Dermis blood vessel endothelial cell (primary cell): ENCODE measurements at places on chromosomes 4 and X. TPM values are rescaled to one million over a fixed set of nuclear protein-coding genes. Genes with fewer than 3 reads are reported as not detected.

Gene IBSP
- total RNA-seq = not detected in 2 replicates

Gene POF1B
- 2.9 and 6.8 TPM in 2 replicates for total RNA-seq

Gene ATG4A
- 30.4 and 34.7 TPM in 2 replicates for total RNA-seq

Gene BRS3
- not detected in 2 replicates for total RNA-seq

Gene TRPC3
- not detected in 2 replicates for total RNA-seq

Gene GAGE1
- not detected in 2 replicates for total RNA-seq

Gene KCTD8
- 0.65 and 1.0 TPM in 2 replicates for total RNA-seq

Gene PIR
- total RNA-seq = 135 and 165 TPM in 2 replicates

Gene OPHN1
- total RNA-seq = 8.7 and 11.7 TPM in 2 replicates

Gene F8A3
- 1.7 and 2.7 TPM in 2 replicates for total RNA-seq

Gene ZNF732
- total RNA-seq = 1.4 and 2.0 TPM in 2 replicates

Gene PDGFRA
- total RNA-seq = 0.65 and 1.5 TPM in 2 replicates

Gene DRD5
- total RNA-seq = not detected in 2 replicates

Gene GRID2
- not detected in 2 replicates for total RNA-seq

Gene MTMR8
- 0.17 and 0.84 TPM in 2 replicates for total RNA-seq

Gene PPAT
- total RNA-seq = 16.8 and 18.3 TPM in 2 replicates

Gene NDNF
- 4.1 and 6.7 TPM in 2 replicates for total RNA-seq

Gene ADH1C
- total RNA-seq = not detected in 2 replicates

Gene TTC29
- total RNA-seq = not detected in 2 replicates

Gene RPS6KA6
- 1.4 TPM in 2 replicates for total RNA-seq

Gene LEF1
- total RNA-seq = 0.68 and 0.84 TPM in 2 replicates

Gene RHOH
- 0.17 and 0.65 TPM in 2 replicates for total RNA-seq

Gene CAPN6
- total RNA-seq = not detected in 2 replicates

Gene ACE2
- total RNA-seq = under 0.01 TPM in 1 of 2 replicates, not detected in the other

Gene DDX53
- total RNA-seq = not detected in 2 replicates

Gene RHOXF2
- total RNA-seq = not detected in 2 replicates

Gene CXCL1
- 11.4 and 16.5 TPM in 2 replicates for total RNA-seq

Gene MAP3K15
- total RNA-seq = 0.09 and 0.17 TPM in 2 replicates

Gene SEL1L3
- total RNA-seq = 74.2 and 91.2 TPM in 2 replicates

Gene RIBC1
- total RNA-seq = 0.60 and 1.0 TPM in 2 replicates

Gene SYTL5
- total RNA-seq = under 0.01 TPM in 1 of 2 replicates, not detected in the other

Gene H2BW2
- not detected in 2 replicates for total RNA-seq

Gene SH2D1A
- total RNA-seq = not detected in 2 replicates

Gene WNK3
- 0.60 and 1.0 TPM in 2 replicates for total RNA-seq

Gene MCF2
- total RNA-seq = 0.05 TPM in 1 of 2 replicates, not detected in the other

Gene SMIM31
- total RNA-seq = not detected in 2 replicates

Gene ITGB1BP2
- total RNA-seq = 1.3 and 2.0 TPM in 2 replicates

Gene PSAPL1
- not detected in 2 replicates for total RNA-seq

Gene GSPT2
- total RNA-seq = 6.6 and 8.0 TPM in 2 replicates

Gene CNGA1
- total RNA-seq = not detected in 2 replicates

Gene RBMXL3
- not detected in 2 replicates for total RNA-seq

Gene CTAG2
- not detected in 2 replicates for total RNA-seq

Gene ESX1
- total RNA-seq = not detected in 2 replicates

Gene CCDC110
- 0.42 and 0.68 TPM in 2 replicates for total RNA-seq

Gene F11
- not detected in 2 replicates for total RNA-seq

Gene UGT2B17
- not detected in 2 replicates for total RNA-seq

Gene JADE3
- total RNA-seq = 10.9 and 17.5 TPM in 2 replicates

Gene HTN3
- total RNA-seq = not detected in 2 replicates

Gene PLK4
- total RNA-seq = 7.1 and 25.7 TPM in 2 replicates

Gene FRYL
- total RNA-seq = 133 and 145 TPM in 2 replicates

Gene FAM149A
- 0.09 TPM in 1 of 2 replicates, not detected in the other for total RNA-seq

Gene ERVMER34-1
- under 0.01 and 0.14 TPM in 2 replicates for total RNA-seq

Gene MTTP
- total RNA-seq = 0.23 TPM in 1 of 2 replicates, not detected in the other

Gene CYLC1
- not detected in 2 replicates for total RNA-seq

Gene CLDN22
- not detected in 2 replicates for total RNA-seq

Gene SLC10A4
- 0.05 TPM in 1 of 2 replicates, not detected in the other for total RNA-seq
